ENCODE measurements at places on chromosomes 16 and 17. TPM values are rescaled to one million over a fixed set of nuclear protein-coding genes. Genes with fewer than 3 reads are reported as not detected.

DNA sequence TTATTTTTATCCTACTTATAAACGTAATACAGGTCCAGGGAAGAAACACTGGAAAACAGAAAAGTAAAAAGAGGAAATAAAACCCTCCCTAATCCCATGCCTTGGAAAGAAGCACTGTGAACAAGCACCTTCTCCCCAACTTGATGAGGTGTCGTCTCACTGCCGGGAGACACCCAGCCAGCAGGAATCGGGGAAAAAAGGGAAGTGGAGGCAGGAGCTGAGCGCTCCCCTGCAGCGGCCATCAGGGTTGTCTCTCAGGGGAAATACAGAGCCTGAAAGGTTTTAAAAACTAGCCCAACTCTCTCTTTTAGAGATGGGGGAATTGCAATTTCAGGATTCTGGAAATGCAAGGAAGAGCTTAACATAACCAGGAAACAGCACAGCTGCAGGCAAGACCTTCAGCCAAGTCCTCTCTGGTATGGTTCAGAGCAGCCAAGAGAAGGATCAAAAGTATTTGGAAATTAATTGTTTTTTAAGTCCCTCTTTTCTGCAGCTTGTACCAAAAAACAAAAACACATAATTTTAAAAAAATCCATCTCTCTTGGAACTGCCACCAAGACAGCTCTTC lies 96.3 kb upstream of the RCVRN start:
- DNase-seq: no peak

- peak; percentile 28 for DNase-seq
Measured at GRCh38 chr17:67474081-67474661, 97.1 kb downstream of the PITPNC1 start.

DNA sequence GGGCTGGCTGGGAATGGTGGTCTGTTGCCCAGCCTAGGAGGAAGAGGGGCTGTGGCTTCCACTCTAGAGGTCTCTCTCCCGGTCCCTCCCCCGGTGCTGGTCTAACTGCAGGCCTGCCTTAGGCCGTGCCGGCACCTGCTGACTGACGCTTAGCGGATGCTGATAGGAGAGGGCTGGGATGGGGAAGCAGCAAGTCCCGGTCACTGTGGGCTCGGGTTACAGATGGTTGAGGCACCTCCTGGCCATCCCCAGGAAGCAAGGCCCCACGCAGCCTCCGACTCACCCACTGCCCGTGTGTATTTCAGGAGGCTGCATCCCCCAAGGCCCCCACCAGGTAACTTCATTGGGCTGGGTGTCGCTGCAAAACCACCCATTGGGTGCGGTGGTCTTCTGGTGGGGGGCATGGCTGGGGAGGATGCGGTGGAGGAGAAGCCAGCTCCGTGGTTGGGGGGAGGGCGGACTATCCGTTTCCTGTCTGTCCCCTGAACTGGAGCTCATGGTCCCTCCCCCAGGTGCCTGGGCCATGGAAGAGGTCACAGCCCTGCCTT lies 278.9 kb downstream of the SEC14L1 start:
- no peak for DNase-seq

DNA sequence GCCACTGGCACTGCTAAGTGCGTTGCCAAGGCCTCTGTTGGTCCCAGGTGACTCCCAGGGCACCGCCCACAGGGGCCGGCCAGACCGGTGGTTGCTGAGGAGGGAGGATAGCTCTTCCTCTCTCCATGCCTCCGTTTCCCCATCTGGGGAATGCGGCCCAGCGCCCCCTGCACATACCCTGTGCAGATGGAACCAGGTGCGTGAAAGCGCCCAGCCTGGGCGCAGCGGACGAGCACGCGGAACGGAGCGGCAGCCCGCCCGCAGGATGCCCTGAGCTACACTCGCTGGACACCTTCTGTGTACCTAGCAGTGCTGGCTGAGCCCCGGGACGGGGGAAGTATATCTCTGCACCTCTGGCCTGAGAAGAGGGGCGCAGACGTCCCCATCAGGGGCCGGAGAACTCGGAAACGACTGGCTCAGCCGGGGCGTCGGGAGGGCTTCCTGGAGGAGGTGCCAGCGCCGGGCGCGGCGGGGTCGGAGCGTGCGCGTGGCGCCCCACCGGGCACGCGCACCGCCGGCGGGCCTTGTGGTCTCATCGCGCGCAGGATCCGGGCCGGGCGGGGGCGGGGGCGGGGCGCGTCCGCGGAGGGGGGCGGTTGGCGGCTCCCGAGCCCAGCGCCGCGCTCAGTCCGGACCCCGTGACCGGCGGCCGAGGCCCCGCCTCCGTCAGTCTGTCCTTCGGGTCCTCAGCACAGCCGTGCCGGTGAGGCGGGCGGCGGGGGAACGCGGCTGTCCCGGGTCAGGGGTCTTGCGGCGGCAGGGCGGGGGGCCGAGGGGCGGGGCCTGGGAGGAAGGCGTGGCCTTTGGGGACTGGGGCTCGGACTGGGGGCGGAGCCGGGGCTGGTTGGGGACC lies at the start of the genes CCDC78 and HAGHL:
CCDC78 (minus strand) TSS at position 6 of the 853 bp plus-strand sequence. CDS start 76 bp downstream, outside the sequence.
HAGHL (plus strand) TSS at position 669 of the 853 bp plus-strand sequence. CDS start 404 bp downstream, outside the sequence.
- DNase-seq: no peak

GRCh38 chr17:62775876-62776275 lies 32.2 kb downstream of the MARCHF10 start:
- DNase-seq: no peak

LPCAT2 gene
- 0.47 TPM for total RNA-seq

EFCAB5 gene
- total RNA-seq: not detected

ACSM5 gene
- total RNA-seq: not detected

TMEM114 gene
- total RNA-seq: not detected

CLEC3A gene
- total RNA-seq: not detected

CACNG5 gene
- total RNA-seq: not detected

All from SJSA1 (cell line).